NCI-H2081 treated with DMSO at 0.1 percent for 48 hours (cell line): ENCODE measurements at places on chromosomes 5 and 9.
A peak's percentile ranks its signal among the peaks of the same experiment; 100 is the strongest.

DNA sequence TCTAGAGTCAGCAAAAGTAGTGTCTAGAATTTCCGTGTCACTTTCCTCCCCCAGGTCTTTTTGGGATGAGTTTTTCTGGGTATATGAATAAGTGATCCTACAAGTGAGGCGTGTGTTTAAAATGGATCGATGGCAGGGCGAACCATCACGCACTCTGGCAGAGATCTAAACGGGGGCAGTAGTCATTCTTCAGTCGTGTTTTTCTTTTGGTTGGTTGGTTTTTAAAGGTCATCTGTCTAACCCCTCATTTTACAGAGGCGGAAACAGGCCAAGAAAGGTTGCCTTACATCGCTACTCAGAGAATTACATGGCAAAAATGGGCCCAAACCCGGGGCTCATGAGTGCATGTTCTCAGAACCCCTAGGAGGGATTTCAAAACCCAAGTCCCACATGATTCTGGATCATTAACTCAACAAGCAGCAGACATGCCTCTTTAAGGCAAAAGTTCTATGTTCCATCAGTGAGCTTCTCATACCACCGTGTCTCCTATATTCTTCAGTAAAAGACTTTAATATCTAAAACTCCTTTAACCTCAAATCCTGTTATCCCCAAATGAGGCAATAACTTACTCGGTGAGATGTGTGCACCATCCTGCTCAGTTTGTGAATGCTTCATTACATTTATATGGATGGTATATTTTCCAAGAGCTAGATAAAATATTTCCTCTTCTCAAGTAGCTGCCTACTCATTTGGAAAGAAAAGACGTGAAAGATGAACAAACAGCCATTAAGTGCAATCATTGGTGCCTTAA is 145.8 kb downstream of the AOPEP start:
- no peak for DNase-seq

DNA sequence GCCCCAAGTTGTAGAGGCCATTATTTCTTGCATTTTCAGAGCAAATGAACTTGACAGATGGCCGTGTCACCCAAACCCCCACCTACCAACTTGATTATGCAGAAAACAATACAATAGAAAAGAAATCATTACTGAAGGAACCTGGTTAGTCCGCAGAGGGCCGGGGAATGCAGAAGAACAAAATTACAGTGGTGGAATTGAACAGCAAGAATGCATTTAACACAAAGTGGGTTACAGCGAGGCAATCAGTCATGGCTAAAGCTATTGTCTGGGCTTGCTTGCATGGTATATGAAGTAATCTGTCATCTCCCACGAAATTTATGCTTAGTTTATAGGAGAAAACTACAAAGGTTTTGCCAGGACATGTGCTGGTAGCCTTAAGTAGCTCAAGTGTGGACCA is 238.3 kb upstream of the IRX1 start:
- DNase-seq, result no peak

DNA sequence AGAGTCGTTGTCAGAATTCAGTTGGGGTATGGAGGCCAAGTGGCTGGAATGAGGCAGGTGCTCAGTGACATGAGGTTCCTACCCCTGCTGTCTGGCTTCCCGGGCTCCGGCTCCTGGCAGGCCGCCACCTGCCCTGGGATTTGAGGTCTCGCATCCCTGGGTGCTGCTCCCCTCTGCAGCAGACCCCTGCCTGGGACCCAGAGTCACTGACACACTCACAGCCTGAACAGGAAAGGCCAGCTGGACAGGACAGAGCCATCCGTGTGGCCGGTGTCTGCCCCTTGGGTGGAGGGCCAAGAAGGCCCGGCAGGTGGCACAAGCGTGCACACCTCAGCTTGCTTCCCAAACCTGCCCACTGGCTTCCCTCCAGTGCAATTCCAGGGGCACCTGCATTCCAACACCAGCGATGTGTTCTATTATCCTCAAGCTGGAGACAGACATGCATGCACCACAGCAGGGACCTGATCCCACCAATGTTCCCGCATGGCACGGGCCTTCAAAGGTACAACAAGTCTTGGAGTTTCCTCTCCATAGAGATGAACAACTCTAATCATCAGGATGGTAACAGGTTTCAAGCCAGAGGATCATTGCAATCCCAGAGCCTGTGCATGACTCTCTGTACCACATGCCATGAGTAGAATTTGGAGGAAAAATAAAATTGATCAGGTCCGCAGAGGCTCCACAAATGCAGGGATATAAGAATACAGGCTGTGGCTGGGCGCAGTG is 45.6 kb upstream of the RNF130 start:
- no peak for DNase-seq

- DNase-seq, result peak; percentile 72
These were observed 2.4 kb upstream of the SMC2 start for GRCh38 chr9:104091708-104092107.

GRCh38 chr5:14183187-14183939 is 40.2 kb downstream of the TRIO start:
- no peak for DNase-seq

DNA sequence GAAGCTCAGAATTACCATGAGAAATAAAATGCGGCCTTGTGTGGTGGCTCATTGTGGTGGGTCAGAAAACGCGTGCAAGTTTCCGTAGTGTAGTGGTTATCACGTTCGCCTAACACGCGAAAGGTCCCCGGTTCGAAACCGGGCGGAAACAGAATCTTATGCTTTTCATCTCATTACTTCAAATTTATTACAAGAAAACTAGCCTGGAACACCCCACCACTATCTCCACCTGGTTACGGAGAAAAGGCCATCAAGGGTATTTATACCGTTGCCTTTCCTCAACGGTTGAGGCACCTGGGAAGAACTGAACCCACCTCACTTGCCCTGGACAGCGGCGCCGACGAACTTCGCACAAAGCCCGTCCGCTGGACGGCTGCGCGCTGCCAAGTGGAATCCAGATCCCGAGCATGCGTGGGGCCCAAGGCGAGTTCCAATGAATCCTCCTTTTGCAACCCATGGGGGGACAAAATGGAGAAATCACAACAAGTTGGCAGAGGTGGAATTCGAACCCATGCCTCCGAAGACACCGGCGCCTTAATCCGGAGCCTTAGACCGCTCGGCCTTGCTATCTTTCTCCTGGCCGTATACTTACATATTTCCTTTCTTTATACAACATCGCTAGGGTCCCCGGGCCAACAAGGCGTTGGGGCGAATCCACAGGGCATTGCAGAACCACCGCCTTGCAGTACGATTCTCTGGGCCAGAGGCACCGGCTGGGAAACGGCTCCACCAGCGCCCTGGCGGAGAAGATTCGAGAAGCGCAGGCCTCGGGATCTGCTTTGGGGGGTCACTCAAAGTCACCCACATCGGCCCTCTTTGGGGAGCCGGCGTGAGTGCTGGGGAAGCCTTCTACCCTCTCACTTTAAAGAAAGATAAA is 16.9 kb downstream of the OR2V2 start:
- DNase-seq, result no peak

DNA sequence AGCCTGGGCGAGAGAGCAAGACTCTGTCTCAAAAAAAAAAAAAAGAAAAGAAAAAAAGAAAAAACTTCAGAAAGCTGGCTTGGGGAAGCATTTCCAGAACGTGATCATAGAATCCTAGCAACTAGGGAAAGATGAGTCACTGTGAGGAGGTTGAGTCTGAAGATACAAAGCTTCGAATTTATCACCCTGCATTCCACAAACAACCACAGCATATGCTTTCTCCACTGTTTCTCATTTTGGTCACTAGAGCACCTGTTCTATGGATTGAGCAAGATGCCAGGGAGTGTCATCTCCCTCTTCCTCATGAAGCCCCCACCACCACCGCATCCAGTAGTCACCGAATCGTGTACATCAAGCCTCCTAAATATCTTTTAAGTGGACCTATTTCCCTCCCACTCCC is 37.9 kb downstream of the SEMA5A start:
- no peak for DNase-seq

GRCh38 chr5:119315516-119315949 is 40.3 kb upstream of the TNFAIP8 start:
- no peak for DNase-seq

- DNase-seq, result no peak
These were observed 44.3 kb upstream of the SH3PXD2B start for GRCh38 chr5:172498431-172499129.

- no peak for DNase-seq
These were observed 207.2 kb downstream of the DOCK8 start for GRCh38 chr9:421896-422295.

GRCh38 chr5:109855056-109855455 is 165.3 kb downstream of the MAN2A1 start:
- no peak for DNase-seq

DNA sequence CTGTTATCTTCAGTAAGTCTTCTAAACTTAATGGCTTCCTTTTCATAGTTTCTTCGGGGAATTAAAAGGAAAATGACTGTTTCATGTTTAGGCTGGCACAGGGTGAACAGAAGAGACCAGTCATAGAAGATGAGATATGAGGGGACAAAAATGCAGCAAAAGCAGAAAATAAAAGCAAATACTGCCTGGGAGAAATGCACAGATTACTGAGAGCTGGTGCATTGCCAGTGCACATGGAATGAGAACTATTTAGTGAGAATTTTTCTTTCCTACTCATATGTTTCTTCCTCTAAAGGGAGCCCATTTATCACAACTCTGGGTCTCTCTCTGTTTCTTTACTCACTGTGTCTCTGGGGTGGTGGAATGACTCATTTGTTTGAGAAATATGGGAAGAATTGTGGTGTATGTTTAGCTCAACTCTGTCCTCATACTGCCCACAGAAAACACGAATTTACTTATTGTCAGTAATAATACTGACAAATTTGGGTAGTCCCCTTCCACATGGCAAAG is 25.9 kb upstream of the ANKRD55 start:
- no peak for DNase-seq

DNA sequence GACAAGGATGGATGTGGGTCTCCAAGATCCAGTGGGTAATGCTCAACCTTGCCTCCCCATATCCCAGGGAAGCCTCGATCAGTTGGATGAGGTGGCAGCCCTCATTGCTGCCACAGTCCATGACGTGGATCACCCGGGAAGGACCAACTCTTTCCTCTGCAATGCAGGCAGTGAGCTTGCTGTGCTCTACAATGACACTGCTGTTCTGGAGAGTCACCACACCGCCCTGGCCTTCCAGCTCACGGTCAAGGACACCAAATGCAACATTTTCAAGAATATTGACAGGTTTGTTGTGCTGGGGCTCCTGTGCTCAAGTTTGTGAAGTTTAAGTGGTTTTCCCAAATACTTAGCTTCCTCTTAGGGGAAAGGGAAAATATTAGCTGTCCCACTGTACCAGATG is 74.0 kb downstream of the WDR41 start:
- DNase-seq, result no peak

GRCh38 chr5:135072387-135073281 is 38.6 kb upstream of the PITX1 start:
- DNase-seq, result no peak

DNA sequence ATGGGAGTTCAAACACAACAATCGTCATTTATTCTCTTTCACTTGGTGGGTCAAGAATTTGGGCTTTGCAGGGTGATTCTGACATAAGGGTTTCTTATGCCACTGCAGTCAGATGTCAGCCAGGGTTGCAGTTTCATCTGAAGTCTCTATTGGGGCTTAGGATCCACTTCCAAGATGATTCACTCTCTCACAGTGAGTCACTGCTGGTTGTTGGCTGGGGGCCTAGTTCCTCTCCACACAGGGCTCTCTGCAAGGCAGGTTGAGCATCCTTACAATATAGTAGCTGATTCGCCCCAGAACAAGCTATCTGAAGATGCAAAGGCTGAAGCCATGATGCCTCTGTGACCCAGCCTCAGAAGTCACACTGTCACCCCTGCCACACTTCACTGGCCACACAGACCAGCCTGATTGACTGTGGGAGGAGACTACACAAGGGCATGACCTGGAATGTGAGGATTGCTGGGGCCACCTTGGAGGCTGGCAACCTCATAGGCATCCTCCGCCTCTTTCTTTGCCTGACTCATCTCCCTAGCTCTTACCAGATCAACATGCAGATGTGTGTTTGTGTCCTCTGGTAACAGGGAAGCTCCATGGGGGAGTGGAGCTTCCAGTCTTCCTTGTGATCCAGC is 4.5 kb upstream of the CARD19 start:
- no peak for DNase-seq

GRCh38 chr9:84811072-84811750 is 141.7 kb downstream of the NTRK2 start:
- DNase-seq, result no peak

GRCh38 chr9:71627537-71627936 is 140.8 kb downstream of the CEMIP2 start:
- DNase-seq, result no peak

- peak; percentile 91 for DNase-seq
These were observed 647.8 kb downstream of the TAF11L14 start for GRCh38 chr5:18281947-18282581.

GRCh38 chr9:123959787-123960186 is 29.9 kb upstream of the DENND1A start:
- DNase-seq, result no peak

GRCh38 chr5:35442885-35443639 is 174.6 kb upstream of the SPEF2 start:
- DNase-seq, result no peak

- no peak for DNase-seq
These were observed 495.2 kb downstream of the GADD45G start for GRCh38 chr9:90100014-90100413.

GRCh38 chr5:172943283-172943841 is 15.9 kb upstream of the RPL26L1 start:
- DNase-seq, result no peak

- DNase-seq, result no peak
These were observed 627.4 kb downstream of the TLR4 start for GRCh38 chr9:118331622-118332045.

GRCh38 chr5:10576121-10576789 is 12.4 kb downstream of the ANKRD33B start:
- no peak for DNase-seq

- DNase-seq, result no peak
These were observed 36.5 kb upstream of the RAD23B start for GRCh38 chr9:107246259-107247254.

- no peak for DNase-seq
These were observed 778.3 kb downstream of the PRELID2 start for GRCh38 chr5:145056800-145057199.

GRCh38 chr9:115395511-115396021 is 277.6 kb upstream of the TNC start:
- peak; percentile 28 for DNase-seq

GRCh38 chr9:82939451-82939850 is 123.5 kb downstream of the RASEF start:
- DNase-seq, result no peak

DNA sequence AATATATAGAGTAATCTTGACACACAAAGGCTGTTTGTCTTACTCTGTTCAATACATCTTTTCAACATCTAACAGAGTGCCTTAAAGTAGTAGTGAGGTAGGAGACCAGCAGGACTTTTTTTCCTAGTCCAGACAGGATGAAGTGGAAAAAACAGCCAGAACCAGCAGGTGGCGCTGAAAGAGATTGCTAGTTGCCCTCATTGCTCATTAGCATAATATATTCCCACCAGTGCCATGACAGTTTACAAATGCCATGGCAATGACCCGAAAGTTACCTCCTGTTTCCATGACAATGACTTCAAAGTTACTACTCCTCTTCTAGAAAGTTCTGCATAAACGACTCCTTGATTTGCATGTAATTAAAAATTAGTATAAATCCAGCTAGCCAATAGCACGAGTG is 387.4 kb downstream of the ACTL7B start:
- no peak for DNase-seq

- DNase-seq, result no peak
These were observed 187.8 kb downstream of the MEF2C start for GRCh38 chr5:88695232-88695631.
